Fibroblast of the aortic adventitia (primary cell): ENCODE measurements at places on chromosomes 5 and 9. TPM values are rescaled to one million over a fixed set of nuclear protein-coding genes. Genes with fewer than 3 reads are reported as not detected.

DNA sequence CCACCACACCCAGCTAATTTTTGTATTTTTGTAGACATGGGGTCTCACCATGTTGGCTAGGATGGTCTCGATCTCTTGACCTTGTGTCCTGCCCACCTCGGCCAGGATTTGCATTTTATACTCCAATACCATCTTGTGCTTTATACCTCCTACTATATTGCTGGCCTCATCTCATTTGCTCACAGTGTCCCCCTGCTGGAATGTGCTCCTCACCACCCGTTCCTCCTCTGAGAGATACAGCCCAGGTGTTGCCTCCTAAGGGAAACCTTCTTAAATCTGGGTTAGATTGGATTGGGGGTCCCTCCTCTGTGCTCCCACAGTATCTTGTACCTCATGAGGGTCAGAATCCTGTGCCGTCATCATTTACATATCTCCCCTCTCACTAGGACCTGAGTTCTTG lies 131.7 kb downstream of the PAPPA start:
- no peak for DNase-seq

DNA sequence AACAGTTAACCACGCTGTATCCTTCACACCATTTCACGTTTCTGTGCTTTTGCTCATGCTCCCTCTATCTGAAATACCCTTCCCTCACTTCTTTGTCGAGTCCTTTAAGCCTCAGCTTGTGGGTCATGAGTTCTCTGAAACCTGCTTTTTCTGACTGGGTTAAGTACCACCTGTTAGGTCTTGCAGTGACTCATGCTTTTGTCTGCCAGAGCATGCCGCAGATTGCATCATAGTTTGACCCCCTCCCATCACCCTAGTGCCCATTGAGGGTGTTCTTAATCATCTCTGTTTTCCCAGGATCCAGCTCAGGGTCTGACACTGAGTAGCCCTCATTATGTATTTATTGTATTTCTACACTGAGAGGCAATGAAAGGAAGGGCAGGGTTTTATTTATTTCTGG lies 190.2 kb downstream of the ASTN2 start:
- no peak for DNase-seq

PCDHGC3 gene
- total RNA-seq, result 53.7 and 97.7 TPM in 2 replicates

DNA sequence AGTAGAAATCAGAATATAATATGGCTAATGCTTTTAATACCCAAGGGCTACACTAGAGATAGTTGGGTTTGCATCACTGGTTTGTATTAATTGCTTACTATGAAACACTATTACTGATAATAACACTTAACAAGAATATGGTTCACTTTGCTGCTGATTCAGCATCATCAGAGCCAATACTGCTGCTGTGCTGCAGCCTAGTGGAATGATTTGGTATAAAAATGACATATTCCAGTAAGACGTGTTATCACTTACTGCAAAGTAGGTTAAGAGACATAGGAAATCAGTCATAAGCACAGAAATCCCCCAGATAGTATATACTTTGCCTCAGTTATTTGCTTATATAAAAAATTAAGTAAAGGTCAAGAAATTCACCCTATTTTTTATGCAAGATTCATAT lies 2.8 kb downstream of the CDH10 start:
- DNase-seq, result no peak

DNA sequence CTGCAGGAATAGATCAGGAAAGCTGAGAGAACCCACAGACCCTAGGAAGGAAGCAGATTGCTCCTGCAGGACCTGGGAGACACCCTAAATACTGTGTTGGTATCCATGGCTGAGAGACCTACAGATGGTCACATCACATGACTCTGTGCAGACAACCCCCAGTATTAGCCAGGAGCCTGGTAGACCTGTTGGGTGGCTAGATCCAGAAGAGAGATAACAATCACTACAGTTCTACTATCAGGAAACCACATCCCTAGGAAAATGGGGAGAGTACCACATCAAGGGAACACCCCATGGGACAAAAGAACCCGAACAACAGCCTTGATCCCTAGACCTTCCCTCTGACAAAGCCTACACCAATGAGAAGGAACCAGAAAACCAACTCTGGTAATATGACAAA lies 24.2 kb upstream of the MELK start:
- no peak for DNase-seq

CYLC2 gene
- not detected in 2 replicates for total RNA-seq

DNA sequence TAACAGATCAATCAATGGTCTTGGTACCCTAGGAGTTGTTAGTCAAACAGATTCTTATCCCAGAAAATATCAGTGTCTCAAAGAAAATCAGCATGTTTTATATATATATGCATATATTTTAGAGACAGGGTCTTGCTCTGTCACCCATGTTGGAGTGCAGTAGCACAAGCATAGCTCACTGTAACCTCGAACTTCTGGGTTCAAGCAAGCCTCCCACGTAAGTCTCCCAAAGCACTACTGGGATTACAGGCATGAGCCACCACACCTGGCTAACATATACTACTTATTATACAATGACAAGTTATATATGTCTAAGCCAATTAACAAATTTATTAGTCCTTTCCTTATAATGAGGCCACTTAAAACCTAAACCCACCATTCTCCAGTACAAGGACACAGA lies 10.4 kb downstream of the RAB14 start:
- no peak for DNase-seq

DNA sequence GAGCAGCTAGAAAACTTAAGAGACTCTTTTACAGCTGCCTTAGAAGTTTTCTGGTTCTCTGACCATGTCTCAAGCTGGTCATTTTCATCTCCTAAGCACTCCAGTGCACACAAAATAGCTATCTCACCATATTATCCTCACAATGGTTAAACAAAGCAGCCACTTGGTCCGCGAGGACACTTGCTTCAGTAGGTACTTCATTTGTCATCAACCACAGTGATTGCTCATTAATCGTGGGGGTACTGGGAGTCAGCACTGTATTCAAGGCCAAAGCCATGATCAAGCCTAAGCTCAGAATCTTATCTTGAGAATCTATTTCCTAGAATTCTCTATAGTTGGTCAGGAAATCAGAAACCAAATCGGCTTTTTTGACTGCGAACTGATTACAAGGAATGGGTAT lies 2.9 kb downstream of the ARL14EPL start:
- no peak for DNase-seq

GRCh38 chr9:133057006-133057405 lies 4.8 kb upstream of the CEL start:
- DNase-seq, result no peak

MYOZ3 gene
- 0.16 and 0.72 TPM in 2 replicates for total RNA-seq

DNA sequence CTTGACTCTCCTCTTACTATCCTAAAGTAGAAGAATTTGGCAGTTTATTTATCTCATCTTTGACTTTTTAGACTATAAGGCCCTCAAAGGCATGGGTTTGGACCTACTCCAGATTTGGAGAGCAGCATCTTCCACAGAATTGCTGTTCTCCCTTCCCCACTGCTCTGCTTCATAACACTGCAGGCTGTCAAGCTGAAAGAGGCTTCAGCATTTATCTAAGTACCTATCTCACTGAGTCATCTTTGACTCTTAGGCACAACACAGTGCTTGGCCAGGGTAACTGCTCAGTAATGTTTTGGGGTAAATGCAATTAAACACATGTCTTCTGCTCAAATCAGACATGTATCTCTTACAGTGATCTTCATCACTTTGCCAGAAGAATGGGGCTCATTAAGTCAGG lies 60.6 kb downstream of the GRIN3A start:
- DNase-seq, result no peak

DNA sequence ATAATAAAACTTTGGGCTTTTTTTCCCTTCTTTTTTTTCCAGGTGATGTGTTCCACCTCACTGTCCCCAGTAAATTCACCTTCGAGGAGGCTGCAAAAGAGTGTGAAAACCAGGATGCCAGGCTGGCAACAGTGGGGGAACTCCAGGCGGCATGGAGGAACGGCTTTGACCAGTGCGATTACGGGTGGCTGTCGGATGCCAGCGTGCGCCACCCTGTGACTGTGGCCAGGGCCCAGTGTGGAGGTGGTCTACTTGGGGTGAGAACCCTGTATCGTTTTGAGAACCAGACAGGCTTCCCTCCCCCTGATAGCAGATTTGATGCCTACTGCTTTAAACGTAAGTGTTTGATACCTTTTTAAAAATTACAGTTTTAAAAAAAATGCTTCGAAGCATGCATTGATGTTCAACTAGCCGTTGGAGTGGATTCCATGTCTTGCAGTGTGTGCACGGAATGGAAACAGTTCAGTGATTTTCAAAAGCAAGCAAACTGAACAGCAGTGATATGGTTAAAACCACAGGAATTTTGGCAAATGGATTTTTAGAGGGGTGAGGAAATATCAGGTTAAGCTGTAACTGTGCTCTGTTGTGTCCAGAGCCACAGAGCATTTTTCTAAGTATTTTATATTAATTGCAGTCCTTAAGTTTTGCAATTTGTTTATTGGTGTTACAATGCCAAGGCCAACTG lies 40.7 kb downstream of the VCAN start:
- peak; percentile 34 for DNase-seq

DNA sequence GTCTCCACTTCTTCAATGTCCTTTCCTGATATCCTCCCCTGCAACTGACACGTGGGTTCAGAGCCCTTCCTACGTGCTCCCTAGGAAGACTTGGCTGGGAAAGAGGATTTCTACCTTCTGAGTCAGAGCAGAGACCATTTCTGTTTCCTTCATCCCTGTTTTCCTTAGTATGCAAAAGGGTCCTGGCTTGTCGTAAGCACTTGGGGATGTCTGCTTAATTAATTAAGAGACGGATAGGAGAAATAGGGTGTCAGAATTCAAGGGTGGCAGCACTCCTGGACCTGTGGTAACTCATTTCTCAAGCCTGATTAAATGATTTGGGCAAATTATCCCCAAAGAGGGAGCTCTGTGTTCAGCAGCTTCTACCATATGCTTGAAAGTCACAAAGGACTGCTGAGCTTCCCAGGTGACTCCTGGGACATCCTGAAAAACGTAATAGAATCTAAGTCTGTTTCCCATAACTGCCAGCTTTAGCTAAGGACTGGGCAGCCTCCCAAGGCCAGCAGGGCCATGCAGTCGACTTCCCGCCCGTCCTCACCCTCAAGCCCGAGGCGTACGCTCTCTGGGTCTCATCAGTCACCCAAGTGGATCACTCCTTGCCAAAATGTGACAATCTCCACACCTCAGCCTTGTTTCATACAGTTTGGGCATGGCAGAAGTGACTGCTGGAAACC lies 20.5 kb downstream of the ABCA1 start:
- peak; percentile 91 for DNase-seq

TAF11L5 gene
- not detected in 2 replicates for total RNA-seq

CD74 gene
- total RNA-seq, result 0.41 and 1.1 TPM in 2 replicates

GRCh38 chr5:156148301-156148700 lies 178.7 kb upstream of the SGCD start:
- DNase-seq, result no peak

GRCh38 chr9:116558818-116559540 lies 128.1 kb upstream of the TRIM32 start:
- DNase-seq, result no peak

CCNO gene
- total RNA-seq, result 0.18 TPM in 1 of 2 replicates, not detected in the other

DNA sequence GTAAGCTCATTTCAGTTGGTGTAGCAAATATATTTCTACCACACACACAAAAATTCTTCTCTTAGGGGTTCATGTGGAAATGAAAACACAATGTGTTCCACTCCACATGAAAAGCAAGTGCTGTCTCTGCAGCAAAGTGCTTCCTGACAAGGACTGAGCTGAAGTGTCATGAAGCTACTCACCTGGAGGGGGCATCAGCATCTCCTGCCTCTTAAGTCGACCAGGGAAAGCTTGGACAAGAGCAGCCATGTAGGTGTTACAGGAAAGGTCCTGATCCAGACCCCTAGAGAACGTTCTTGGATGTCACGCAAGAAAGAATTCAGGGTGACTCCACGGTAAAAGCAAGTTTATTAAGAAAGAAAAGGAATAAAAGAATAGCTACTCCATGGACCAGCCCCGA lies 62.8 kb downstream of the SV2C start:
- DNase-seq, result peak; percentile 1

N4BP3 gene
- total RNA-seq, result 0.18 and 0.65 TPM in 2 replicates

NTMT1 gene
- 9.0 and 27.6 TPM in 2 replicates for total RNA-seq

- DNase-seq, result no peak
Observed at GRCh38 chr9:109401990-109402318, 81.1 kb upstream of the EPB41L4B start.

DNA sequence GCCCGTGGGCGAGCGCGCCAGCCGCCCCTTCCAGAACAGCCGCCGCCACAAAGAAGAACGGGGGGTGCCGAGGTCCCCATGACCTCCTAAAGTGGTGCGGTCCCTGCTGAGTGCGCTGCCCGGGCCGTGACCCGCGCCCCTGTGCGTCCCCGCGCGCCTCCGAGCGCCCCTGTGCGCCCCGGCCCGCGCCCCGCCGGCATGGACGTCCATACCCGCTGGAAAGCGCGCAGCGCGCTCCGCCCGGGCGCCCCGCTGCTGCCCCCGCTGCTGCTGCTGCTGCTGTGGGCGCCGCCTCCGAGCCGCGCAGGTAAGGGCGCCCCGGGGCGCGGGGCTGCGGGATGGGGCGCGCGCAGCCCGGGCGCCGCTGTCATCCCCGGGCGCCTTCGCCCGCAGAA lies 384 bp downstream of the COL5A1 start:
- no peak for DNase-seq

GRCh38 chr5:10885026-10885425 lies 124.0 kb upstream of the DAP start:
- no peak for DNase-seq

DNA sequence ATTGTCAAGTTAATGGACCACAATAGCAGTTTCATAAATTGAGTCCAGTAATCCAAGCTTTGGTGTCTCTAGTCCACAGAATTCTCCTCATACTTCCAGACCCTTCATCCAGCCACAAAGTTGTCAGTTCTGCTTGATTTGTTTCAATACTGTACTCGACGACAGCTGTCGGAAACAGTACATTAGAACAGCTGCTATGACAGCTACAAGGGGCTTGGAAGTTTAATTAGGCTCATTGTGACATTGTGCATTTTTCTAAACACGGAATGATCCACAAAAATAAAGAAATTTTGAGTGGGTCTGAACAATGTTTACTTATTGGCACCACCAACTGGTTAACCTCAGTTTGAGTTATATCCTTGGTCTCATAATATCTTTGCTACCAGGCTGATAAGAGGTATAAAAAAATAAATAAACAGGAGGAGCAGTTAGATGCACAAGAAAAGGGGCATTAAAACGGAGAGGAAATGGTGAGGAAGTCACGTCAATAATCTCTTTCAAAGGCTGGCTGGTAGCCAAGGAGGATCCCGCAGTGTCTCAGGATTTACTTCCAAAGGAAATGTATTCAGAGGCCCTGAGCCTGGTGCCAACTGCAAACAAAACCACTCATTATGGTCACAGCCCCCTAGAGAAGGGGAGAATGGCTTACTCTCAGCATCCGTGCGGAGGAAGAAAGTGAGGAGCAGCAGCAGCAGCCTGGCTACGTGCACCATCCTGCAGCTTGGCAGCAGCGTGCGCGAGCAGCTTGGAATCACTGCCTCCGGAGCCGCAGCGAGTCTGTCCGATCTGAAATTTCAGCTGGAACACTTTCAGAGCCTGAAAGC lies 933.8 kb upstream of the DMAC1 start:
- DNase-seq, result peak; percentile 54

DNA sequence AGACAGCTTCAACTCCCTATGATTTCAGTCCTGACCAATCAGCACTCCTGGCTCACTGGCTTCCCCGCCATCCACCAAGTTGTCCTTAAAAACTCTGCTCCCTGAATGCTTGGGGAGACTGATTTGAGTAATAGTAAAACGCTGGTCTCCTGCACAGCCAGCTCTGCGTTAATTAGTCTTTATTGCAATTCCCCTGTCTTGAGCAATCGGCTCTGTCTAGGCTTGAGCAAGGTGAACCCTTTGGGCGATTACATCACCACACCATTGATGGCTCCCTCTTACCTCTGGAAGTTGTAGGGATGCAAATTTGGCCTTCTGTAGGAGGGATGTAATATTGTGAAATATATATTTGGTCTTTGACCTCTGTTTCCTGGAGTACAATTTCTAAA lies 2.9 kb upstream of the SLC23A1 start:
- DNase-seq, result no peak

WDR38 gene
- total RNA-seq, result not detected in 2 replicates
